ENCODE measurements at places on chromosomes 3 and 15. TPM values are rescaled to one million over a fixed set of nuclear protein-coding genes. Genes with fewer than 3 reads are reported as not detected.

GRCh38 chr3:153069598-153070510 lies 92.2 kb upstream of the RAP2B start:
- DNase-seq = no peak

DNA sequence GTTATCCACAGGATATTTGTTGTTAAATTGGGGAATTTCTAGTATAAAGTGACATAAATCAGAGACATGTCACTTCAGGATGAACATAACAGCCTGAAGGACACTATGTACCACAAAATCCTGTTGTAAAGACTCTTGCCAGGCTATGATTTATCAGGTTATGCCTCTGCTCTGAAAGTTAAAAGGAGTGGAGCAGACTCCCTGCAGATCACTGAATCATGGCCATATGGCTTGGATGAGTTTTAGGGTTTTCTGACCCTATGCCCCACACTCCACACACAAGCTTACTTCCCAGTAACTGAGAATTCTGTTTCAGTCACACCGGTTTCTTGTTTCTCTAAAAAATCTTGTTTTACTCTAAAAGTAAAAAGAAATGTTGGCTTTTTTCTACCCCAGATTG lies 869.4 kb downstream of the NAALADL2 start:
- no peak for DNase-seq

- DNase-seq = no peak
Measured at GRCh38 chr3:98563661-98564281, 29.6 kb downstream of the CPOX start.

DNA sequence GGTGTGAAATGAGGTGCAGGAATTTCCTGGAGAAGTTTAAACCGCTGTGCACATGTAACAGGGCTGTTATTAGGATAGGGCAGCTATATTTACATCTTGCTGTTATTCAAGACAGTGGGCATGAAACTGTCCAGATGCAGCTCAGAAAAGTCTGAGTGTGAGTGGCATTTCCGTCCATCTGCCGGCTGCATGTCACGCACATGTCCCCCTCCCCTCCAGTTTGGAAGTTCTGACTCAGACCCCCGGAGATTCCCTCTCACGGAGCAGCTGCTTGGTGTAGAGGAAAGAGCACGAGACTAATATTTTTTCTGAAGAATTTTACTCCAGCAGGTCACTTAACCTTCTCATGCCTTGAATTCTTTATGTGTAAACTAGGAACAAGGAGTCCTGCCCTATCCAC lies 69.8 kb downstream of the FEM1B start:
- no peak for DNase-seq

GRCh38 chr3:171028025-171028778 lies 1.7 kb upstream of the SLC2A2 start:
- peak; percentile 20 for DNase-seq

MEGF11 gene
- 0.12 TPM for total RNA-seq

Measured in mucosa of descending colon (tissue), 3 donors.